Fibroblast of lung (primary cell): ENCODE measurements at places on chromosomes 6 and 20. TPM values are rescaled to one million over a fixed set of nuclear protein-coding genes. Genes with fewer than 3 reads are reported as not detected.

Gene RBM24
- 1.0 and 2.5 TPM in 2 replicates for total RNA-seq

Gene PXMP4
- total RNA-seq, result 4.6 and 6.3 TPM in 2 replicates

Gene SIRPB2
- not detected in 2 replicates for total RNA-seq

Gene CNPY3
- 23.9 and 30.4 TPM in 2 replicates for total RNA-seq

Gene WFDC2
- not detected in 2 replicates for total RNA-seq

Gene GNMT
- not detected in 2 replicates for total RNA-seq

Gene ENPP5
- 2.3 and 2.5 TPM in 2 replicates for total RNA-seq

Gene HLA-DQA1
- total RNA-seq, result 0.26 TPM in 1 of 2 replicates, not detected in the other

Gene SMLR1
- total RNA-seq, result not detected in 2 replicates

Gene SCUBE3
- under 0.01 TPM in 2 replicates for total RNA-seq

Gene C6orf141
- 0.33 and 0.77 TPM in 2 replicates for total RNA-seq

Gene LGSN
- under 0.01 TPM in 1 of 2 replicates, not detected in the other for total RNA-seq

Gene EYA2
- total RNA-seq, result 1.3 and 1.7 TPM in 2 replicates

Gene PSMA7
- total RNA-seq, result 234 and 274 TPM in 2 replicates

Gene ADGRF4
- under 0.01 TPM in 1 of 2 replicates, not detected in the other for total RNA-seq

Gene CRISP3
- total RNA-seq, result not detected in 2 replicates

Gene GCM1
- total RNA-seq, result not detected in 2 replicates

Gene LST1
- not detected in 2 replicates for total RNA-seq

Gene BPIFB1
- total RNA-seq, result not detected in 2 replicates

Gene KHDRBS2
- total RNA-seq, result not detected in 2 replicates

Gene CARMIL1
- total RNA-seq, result 10.2 and 10.5 TPM in 2 replicates
